ENCODE measurements at places on chromosomes 16 and 17. TPM values are rescaled to one million over a fixed set of nuclear protein-coding genes. Genes with fewer than 3 reads are reported as not detected.
A peak's percentile ranks its signal among the peaks of the same experiment; 100 is the strongest.

- H3K4me3 ChIP-seq, result peak overlapping the region; percentile 86
- H3K4me1 ChIP-seq, result peaks cover 51% of the 10 kb centered on the region
- peaks cover 8% of the 10 kb centered on the region for H3K36me3 ChIP-seq
- no peak overlapping the region for H3K27ac ChIP-seq
- H3K27me3 ChIP-seq, result no peaks in the 10 kb centered on the region
These were observed 1.0 kb downstream of the BCL7C start for GRCh38 chr16:30892670-30893416.

DNA sequence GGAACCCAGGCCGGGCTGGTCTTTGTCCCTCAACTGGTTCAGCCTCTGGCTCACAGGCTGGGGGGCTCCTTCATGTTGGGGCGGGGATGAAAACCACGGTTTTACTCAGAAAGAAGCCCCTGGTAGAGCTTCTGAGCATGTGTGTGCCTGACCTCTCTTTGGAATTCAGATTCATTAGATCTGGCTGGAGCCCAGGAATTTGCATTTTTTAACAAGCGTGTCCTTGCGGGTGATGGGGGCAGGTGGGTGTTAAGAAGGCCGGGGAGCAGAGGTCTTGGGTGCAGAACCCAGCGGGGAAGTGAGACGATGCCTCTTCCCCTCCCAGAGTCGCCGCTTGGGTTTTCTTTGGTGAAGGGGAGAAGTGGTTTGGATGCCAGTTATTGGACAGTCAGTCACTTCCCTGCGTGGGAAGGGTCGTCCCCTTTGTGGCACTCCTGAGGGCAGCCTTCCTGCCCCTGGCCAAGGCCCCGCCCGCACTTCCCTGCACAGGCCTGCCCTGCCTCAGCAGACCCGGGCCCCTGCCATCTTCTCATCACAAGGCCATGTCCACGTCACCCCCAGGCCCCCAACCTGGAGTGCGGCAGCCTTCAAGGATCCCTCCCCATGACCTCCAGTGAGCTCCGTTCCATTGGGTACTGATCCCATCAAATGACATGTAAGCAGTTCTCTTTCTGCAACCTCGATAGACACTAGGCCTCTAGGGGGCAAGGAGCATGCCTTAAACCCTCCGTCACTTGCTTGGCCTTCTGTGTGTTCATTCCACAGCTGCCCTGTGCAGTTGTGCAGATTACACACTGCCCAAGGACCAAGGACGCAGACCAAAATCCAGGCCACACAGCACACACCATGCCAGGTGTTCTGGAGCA, 177.7 kb upstream of the CIBAR2 start:
- H3K27me3 ChIP-seq, result peaks cover 17% of the 10 kb centered on the region
- no peak for DNase-seq
- H3K27ac ChIP-seq, result no peak overlapping the region
- H3K4me3 ChIP-seq, result no peak overlapping the region

GRCh38 chr17:78173097-78173715, 4.8 kb downstream of the SYNGR2 start:
- peak; percentile 64 for DNase-seq
- H3K36me3 ChIP-seq, result peaks cover 12% of the 10 kb centered on the region
- peaks cover 76% of the 10 kb centered on the region for H3K4me1 ChIP-seq
- no peaks in the 10 kb centered on the region for H3K27me3 ChIP-seq
- H3K4me3 ChIP-seq, result peak overlapping the region; percentile 87
- H3K27ac ChIP-seq, result peak overlapping the region; percentile 98

DNA sequence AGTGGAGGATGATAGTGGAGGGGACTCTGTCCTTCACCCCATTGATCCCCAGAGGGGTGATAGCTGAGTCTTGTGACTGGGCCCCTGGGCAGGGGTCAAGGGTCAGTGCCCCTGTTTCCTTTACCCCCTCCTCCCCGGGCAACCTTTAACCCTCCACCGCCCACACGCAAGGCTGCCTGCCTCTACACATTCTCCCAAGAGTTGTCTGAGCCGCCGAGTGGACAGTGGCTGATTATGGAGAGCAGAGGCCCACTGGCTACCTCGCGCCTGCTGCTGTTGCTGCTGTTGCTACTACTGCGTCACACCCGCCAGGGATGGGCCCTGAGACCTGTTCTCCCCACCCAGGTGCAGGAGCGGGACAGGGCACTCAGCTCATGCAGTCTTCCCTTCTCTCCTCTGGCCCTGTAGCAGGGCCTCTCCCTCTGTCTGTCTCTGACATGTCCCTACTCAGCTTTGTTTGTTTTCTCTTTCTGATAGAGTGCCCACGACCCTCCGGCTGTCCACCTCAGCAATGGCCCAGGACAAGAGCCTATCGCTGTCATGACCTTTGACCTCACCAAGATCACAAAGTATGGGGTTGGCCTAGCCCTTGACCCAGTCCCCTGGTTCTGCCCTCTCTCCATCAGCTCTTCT, at the start of gene SHBG:
TSS of gene SHBG (plus strand) at position 197 of the 633 bp plus-strand sequence. CDS start at position 235, 38 bp downstream.
- H3K27ac ChIP-seq, result no peak within 1 kb of the TSS
- H3K36me3 ChIP-seq, result no peaks in the 10 kb centered on the region
- H3K4me1 ChIP-seq, result peaks cover 17% of the 10 kb centered on the region
- H3K27me3 ChIP-seq, result peaks cover 6% of the 10 kb centered on the region
- H3K4me3 ChIP-seq, result peak within 1 kb of the TSS; percentile 19
- DNase-seq, result no peak

DNA sequence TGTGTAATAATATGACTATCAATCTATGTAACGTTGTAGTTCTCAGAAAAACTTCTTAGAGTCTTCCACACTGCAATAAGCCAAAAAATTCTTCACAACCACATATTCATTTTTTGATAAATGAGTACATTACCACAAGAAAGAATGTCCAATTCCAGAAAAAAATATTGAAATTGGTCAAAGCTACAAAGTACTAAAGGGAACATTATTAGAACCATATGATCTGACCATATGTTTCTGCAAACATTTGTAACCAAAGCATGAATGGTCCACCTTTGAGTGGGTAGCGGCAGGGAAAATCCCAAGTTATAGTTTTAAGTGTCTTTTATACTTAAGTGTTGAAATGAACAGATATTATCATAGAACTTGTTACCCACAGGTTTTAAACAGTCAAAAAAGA, 71.7 kb upstream of the NACA2 start:
- no peaks in the 10 kb centered on the region for H3K4me1 ChIP-seq
- H3K4me3 ChIP-seq, result no peak overlapping the region
- no peaks in the 10 kb centered on the region for H3K36me3 ChIP-seq
- H3K27me3 ChIP-seq, result peaks cover 5% of the 10 kb centered on the region
- DNase-seq, result no peak
- no peak overlapping the region for H3K27ac ChIP-seq

DNA sequence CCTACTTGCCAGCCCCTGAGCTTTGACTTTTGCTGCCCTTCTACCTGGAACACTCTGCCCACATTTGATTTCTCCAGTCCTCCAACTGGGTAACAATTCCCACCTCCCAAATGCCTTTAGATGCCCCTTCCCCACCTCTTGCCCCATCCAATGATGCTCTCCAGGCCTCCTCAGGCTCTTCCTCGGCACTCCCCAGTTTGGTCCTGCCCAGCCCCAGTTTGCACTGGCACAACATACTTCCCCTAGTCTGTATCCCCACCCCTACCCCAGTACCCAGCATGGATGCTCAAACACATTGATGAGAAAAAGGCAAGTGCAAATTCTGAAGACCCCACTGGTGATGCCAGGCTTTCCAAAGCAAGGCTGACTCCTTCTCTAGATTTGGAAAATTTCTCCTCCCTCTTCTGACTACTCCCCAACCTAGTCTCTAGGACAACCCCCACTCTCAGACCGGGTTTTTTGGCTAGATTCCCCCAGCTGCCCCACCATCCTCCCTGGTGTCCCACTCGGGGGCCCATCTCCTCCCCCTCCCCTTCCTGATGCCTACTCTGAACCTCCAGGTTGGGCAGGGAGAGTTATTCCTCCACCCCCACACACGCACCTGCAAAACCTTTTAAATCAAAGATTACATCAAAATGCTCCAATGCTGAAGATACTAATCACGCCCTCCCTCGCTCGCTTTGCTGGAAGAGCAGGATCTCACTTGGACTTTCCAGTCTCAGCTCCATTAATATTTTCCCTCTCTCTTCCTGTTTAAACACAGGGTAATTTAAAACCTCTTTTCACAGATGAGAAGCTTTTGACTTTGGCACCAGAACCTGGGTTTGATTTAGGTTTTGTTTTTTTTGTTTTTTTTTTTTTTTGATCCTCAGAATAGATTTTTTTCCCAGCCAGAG, 94.9 kb downstream of the TMEM132E start:
- H3K4me1 ChIP-seq, result no peaks in the 10 kb centered on the region
- peaks cover 19% of the 10 kb centered on the region for H3K27me3 ChIP-seq
- H3K27ac ChIP-seq, result no peak overlapping the region
- no peaks in the 10 kb centered on the region for H3K36me3 ChIP-seq

- no peak overlapping the region for H3K27ac ChIP-seq
- H3K4me1 ChIP-seq, result peaks cover 3% of the 10 kb centered on the region
- no peak overlapping the region for H3K4me3 ChIP-seq
- DNase-seq, result no peak
These were observed 6.6 kb downstream of the PDP2 start for GRCh38 chr16:66886914-66887313.

- peaks cover 8% of the 10 kb centered on the region for H3K36me3 ChIP-seq
- DNase-seq, result no peak
- no peak overlapping the region for H3K4me3 ChIP-seq
- no peak overlapping the region for H3K27ac ChIP-seq
- no peaks in the 10 kb centered on the region for H3K4me1 ChIP-seq
These were observed 32.9 kb downstream of the ABHD15 start for GRCh38 chr17:29533976-29534375.

DNA sequence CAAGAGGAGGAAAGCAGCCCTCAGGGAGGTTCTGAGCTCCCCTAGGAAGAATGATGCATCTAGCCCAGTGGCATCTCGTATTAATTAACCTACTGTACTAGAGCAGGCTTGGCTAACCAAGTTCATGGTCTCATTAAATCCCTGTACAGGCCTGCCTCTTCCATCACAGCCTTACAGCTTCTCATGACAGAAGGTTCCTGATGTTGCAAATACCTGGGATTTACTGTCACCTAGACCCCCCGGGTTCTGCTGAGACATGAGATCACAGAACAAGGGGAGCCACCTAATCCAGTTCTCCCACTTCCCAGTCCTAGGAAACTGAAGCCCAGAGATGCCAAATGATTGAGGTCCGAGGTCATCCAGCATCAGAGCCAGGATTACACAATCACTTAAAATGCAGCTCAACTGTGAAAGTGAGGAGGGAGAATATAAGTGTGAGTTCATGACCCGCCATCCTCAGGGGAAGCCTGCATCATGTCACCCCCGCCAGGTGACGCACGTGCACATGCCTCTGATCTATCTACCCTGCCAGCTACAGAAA, 23.9 kb downstream of the ACLY start:
- H3K4me3 ChIP-seq, result no peak overlapping the region
- peaks cover 26% of the 10 kb centered on the region for H3K36me3 ChIP-seq
- no peak overlapping the region for H3K27ac ChIP-seq
- H3K4me1 ChIP-seq, result no peaks in the 10 kb centered on the region

GRCh38 chr17:7445619-7445968, 733 bp downstream of the CHRNB1 start:
- peak overlapping the region; percentile 60 for H3K4me3 ChIP-seq
- H3K27me3 ChIP-seq, result peaks cover 80% of the 10 kb centered on the region
- DNase-seq, result no peak
- H3K36me3 ChIP-seq, result peaks cover 26% of the 10 kb centered on the region

GRCh38 chr17:35407531-35407930, 24.8 kb downstream of the SLFN12 start:
- DNase-seq, result no peak
- H3K4me1 ChIP-seq, result no peaks in the 10 kb centered on the region
- no peak overlapping the region for H3K4me3 ChIP-seq

GRCh38 chr16:3968551-3968950, 88.0 kb upstream of the CREBBP start:
- no peak for DNase-seq
- peaks cover under 1% of the 10 kb centered on the region for H3K4me1 ChIP-seq
- no peak overlapping the region for H3K27ac ChIP-seq

DNA sequence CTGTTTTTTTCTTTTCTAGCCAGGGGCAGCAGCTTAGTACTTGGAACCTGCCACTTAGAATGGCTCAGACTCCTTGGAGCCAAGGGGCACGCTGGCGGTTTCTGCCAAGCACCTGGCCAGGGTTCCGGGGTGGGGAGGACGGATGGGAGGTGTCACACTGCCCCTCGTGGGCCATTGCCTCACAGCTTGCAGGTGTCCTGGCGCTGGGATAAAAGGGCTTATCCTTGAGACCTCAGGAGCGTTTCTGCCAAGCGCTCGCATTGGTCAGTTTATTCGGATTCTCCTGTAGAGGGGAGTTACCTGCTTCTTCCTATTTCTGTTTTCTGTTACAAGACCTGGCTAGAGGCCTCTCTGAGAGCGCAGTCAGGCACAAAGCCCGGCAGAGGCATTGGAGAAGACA, 234.6 kb downstream of the MSI2 start:
- no peaks in the 10 kb centered on the region for H3K36me3 ChIP-seq
- DNase-seq, result no peak
- no peak overlapping the region for H3K27ac ChIP-seq
- peaks cover 64% of the 10 kb centered on the region for H3K4me1 ChIP-seq
- H3K4me3 ChIP-seq, result no peak overlapping the region

DNA sequence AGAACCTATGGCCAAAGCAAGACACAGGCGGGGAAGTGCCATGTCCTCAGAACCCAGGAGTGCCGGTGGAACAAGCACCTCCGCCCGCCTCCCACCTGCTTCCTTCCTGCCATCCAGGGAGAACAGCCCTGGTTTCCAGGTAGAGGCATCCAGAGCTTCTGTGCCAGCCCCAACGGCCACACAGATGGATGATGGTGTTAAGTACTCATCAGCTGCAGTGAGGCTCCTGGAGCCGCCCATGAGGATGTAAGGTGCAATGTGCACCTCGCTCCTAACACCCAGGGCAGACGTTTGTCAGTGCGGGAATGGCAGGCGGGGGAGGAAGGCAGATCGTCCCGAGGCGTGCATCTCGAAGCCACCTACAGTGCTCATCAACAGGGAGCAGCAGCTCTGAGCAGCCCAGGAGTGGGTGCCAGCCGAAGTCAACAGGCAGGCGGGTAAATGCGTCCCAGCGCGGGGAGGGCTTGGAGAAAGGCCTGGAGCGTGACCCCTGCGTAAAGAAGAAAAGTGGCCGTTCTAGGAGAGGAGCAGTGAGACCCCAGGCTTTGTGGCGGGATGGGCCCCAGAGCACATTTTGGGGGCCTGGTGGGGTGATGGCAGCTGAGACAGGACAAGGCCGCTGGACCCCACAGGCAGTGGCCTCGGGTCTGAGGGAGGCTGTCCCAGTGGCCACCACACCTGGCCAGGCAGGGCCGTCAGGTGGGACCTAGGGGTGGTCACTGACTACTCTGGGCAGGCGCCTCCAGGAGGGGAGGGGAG, 46.1 kb upstream of the ACSF3 start:
- H3K4me1 ChIP-seq, result peaks cover 19% of the 10 kb centered on the region
- H3K4me3 ChIP-seq, result no peak overlapping the region
- H3K27me3 ChIP-seq, result peaks cover 5% of the 10 kb centered on the region
- H3K36me3 ChIP-seq, result no peaks in the 10 kb centered on the region
- no peak overlapping the region for H3K27ac ChIP-seq

Gene CALB2
- not detected for polyA plus RNA-seq

Gene CRYBA1
- polyA plus RNA-seq, result not detected

Gene MEAK7
- polyA plus RNA-seq, result 3.7 TPM

Gene STH
- polyA plus RNA-seq, result not detected

Gene NFATC3
- 98.7 TPM for polyA plus RNA-seq

Gene DUS2
- polyA plus RNA-seq, result 49.0 TPM

Gene AP2B1
- polyA plus RNA-seq, result 35.9 TPM

Gene CSNK2A2
- polyA plus RNA-seq, result 10.7 TPM

Gene CCL1
- not detected for polyA plus RNA-seq

Gene MYH8
- not detected for polyA plus RNA-seq

Gene RMI2
- 38.3 TPM for polyA plus RNA-seq

Measured in naive B cell (primary cell).